Cardiac fibroblast (primary cell): ENCODE measurements at places on chromosomes 1 and 21.

DNA sequence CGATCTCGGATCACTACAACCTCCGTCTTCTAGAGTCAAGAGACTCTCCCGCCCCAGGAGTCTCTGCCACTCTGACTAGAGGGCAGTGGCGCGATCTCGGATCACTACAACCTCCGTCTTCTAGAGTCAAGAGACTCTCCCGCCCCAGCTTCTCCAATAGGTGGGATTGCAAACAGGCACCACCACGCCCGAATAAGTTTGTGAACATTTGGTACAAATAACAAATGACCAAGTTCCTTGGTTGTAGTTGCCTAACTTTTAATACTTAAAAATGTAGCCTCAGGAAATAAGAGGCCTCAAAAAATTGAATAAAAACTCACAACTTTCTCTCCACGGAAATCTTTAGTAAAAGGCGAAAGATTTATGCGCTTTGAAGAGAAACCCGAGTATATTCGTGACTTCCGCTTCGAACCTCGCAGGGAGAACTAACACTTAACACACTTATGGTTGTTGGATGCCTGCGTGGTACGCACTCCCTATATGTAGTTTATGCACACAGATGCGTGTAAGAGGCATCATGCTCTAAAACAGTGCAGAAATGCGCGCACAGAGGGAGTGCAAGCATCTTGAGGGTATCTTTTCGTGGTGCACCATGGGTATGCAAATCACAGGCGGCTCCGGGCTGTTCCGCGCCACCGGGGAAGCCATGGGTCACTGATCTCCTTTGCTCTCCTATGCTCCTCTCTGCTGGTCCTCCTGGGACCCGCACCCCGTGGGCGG, 11.4 kb downstream of the BTBD19 start:
- peak; percentile 94 for DNase-seq

GRCh38 chr1:227317523-227318015, 723 bp downstream of the CDC42BPA start:
- peak; percentile 68 for DNase-seq

DNA sequence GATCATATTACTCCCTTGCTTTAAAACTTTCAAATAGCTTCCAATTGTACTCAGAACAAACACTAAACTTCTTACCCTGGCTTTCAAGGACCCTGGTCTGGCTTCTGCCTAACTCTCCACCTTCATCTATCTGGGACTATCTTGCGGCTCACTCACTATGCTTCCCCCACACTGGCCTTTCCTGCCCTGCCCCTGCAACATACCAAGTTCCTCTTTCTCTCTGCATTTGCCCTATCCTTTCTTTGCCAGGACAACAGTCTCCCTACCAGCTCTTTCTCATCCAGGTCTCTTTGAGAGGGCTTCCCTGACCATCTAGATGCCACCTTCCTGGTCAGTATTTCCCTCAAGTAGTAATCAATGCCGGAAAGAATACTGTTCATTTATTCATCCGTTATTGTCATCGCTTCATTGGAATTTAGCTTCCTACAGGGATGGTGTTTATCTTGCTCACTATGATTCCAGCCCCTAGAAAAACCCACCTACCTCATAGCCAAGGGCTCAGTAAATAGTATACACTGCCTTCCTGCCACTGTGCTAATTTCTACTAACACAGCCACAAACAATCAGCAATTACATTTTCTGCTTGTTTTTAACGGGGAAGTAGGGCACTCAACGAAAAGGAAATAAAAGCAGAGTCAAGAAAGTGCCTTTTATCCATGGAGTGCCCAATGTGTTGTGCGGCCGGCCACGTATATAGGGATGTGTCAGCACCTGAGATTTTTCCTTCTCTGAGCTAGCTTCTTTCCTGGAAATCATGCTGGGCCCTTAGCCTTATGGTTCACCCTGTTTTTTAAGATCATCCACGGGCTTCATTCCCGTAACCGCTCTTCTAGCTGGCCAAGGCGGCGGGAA, 521 bp upstream of the CDC7 start:
- DNase-seq: no peak

GRCh38 chr1:204338360-204338759, 21.4 kb downstream of the PLEKHA6 start:
- peak; percentile 32 for DNase-seq

DNA sequence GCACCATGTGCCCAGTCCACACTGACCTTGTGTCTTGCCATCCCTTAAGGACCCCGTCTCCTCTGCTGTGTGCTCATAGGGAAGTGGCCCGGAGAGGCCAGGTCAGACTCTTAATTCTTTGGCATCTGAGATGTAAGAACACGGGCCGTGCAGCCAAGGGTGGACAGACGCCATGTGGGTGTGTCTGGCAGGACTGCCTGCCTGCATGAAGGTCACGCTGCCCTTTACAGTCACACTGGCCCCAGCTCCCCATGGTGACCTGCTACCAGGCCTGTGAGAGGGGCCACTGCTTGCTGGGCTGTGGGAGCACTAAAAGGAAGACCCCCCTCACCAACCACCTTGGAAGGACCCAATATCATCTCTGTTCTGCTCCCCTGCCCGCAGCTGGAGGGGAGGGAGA, 17.7 kb downstream of the DHRS3 start:
- no peak for DNase-seq

DNA sequence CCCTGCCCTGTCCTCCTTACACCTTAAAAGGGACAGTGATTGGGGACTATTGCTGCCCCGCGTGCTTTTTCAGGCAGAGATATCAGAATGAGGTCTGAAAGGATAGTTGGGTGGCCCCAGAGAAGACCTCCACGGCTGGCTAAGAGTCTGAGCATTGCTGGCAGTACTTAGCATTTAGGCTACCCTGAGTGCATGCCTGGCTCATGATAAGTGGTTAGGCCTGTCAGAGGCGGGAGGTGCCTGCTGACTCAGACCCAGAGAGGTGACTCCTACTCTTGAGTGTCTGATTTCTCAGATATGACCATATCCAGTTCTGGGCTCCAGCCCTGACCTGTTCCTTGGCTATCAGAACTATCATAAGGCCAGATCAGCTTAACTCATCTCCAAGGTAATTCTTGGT, 213.7 kb downstream of the PBX1 start:
- DNase-seq: peak; percentile 81

DNA sequence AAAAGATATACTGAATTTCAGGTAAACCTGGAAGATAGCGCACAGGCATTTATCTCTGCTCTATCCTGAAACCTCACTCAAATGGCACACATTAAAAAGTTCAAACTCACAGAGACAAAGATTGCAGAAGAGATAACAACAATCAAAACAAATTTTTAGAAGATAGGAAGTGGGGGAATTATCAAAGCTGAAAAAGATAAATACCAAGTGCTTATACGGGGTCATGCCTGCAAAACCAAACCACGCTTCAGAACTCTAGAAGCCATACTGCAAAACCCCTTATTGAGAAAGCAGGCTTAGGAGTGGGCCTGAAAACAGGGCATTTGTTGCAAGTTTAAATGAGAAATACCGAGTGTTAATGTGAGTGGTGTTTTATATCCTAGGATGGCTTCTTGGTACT, 76.8 kb downstream of the BARHL2 start:
- DNase-seq: no peak

- DNase-seq: no peak
Observed at GRCh38 chr1:11984576-11984975, 4.3 kb downstream of the MFN2 start.

DNA sequence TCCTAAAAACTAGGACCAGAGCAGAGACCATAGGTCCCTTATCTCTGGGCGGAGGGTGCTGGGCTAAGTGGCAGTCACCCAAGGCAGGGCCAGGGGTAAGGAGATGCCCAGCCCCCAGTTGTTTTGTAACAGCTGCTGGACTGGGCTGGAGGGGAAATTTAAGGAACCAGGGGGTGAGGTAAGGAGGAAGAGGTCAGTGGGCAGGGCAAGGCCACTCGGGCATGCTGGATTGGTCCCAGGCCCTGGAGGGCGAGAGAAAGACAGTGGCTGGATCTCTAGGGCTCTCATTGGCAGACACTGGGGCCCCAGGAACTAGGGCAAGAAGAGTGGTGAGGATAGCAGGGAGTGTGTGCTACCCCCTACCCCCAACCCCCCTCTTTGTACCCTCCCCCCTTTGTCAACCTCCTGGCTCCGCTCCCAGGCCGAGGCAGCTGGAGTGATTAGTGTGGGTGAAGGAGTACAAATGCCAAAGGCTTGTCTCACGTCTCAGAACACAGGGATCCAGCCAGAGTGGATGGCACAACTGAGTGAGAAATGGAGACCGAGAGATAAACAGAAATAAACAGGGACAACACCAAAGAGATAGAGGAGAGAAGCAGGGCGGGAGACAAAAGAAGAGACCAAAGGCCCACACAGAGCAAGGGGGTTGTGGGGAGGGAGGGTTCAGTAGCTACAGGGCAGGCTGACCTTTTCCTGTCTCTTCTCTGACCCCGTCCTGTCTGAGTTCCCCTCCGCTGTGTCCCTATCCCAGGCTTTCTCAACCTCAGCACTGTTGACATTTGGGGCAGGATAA, 20.5 kb upstream of the THRAP3 start:
- DNase-seq: peak; percentile 90

DNA sequence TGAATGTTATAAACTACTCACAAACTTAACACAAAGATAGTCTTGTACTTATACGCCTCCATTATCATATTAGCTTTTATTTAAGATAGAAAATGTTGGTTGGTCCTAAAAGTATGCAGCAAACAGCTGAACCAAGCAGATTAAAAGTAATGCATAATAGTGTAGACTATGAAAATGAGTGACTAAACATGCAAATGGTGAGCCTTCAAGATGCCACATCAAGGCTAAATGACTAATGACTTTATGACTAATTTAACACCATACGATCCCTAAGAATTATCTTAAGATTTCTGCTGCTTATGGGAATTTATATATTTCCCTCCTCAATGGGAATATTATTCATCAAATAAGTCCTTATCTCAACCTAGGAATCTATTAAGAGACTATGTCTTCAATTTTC, 4.6 kb downstream of the GPATCH2 start:
- DNase-seq: no peak

DNA sequence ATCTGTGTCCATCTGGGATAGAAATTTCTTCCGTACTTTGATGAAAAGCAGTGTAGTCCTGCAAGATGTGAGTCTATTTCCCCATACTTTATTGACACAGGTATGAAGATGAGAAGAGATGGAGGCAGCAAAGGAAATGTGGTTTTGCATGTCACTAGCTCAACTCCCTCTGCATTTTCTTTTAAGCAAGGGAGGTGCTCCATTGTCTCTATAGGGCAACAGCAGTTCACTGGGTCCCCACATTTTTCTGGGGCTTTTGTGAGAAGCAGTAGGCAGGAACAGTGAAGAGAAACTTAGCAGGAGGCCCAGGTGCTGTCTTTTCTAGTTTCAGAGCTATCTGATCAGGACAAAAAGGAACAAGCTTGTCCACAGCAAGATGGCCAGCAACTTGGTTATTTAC, 37.1 kb downstream of the C21orf91 start:
- DNase-seq: no peak

- no peak for DNase-seq
Observed at GRCh38 chr1:97947695-97948094, 26.9 kb upstream of the DPYD start.

DNA sequence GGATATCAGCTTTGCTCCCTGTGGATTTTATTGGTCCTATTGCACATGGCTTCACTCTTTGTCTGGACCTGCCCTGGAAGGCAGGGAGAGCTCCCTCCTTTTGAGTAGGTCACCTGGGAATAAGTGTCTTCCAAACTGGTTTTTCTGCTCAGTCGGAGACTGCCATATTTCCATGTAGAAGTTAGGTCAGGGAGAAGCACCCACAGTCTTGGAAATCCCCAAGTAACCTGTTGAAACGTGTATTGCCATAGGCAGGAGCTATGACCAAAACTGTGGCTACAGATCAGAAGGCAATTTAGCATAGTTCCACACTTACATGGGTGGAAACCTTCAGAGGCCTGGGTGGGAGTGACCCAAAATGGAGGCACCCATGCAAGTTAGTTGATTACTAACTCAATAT, 3.5 kb upstream of the GNG12 start:
- no peak for DNase-seq

GRCh38 chr1:93967306-93967705, 58.1 kb upstream of the GCLM start:
- DNase-seq: no peak

GRCh38 chr21:30227633-30228404, 11.9 kb upstream of the CLDN8 start:
- peak; percentile 97 for DNase-seq

- no peak for DNase-seq
Observed at GRCh38 chr1:40838045-40838979, 23.9 kb downstream of the CITED4 start.

DNA sequence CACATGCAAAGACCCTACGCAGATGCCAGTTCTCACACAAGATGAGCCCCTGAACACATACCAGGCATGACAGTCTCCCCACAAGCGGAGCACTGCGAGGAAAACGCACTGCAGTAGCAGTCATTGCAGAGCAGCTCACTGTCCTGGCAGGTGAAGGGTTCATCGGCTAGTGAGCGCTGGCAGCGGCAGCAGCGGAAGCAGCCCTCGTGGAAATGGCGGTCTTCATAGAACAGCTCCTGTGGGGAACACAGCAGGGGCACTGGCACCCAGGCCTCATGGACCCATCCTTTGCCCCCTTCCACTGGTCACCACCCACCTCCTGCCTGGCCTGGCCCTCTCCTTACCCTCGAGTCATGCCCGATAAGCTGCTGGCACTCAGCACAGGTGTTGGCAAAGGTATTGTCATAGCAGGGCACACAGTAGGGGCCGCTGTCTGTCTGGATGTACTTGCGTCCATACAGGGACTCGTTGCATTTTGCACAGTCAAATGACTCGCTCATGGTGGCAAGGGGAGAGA, 6.3 kb downstream of the FHL3 start:
- no peak for DNase-seq

DNA sequence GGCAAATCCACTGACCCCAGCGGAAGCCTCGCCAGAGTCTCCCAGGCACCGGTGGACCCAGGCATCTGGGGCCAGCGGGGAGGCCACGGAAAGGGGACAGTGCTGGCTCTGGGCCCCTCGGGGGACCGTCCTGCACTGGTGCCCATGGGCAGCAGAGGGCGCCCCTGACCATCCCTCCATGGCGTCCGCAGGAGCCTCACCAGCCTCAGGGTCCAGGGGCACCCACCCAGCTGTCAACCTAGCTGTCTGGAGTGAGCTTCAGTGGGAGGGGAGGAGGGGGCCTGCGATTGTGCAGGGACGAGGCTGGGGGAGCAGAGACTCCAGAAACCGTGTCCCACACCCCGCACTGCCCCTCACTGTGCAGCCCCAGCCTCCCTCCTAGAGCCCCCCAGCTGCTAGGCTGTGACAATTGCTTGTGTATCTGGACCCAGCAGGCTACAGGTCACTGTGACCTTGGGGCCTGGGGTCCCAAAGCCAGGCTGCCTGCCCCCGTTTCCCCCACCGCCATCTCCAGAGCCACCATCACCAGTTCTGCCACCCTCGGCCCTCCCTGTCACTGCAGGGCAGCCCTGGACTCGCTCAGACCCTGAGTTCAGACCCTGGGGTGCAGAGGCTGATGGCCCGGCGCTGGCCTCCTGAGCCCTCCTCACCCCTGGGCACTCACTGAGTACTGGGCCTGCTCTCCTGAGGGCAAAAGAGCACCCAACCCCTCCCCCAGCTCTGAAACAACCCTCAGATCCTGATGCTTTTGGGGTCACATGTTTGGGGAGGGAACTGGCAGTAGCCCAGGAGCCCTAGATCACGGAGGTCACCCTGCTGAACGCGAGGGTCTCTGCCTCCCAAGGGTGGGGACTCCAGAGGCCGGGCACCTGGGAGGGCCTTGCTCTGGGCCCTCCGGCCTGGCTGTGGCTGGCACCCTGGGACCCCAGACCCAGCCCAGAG, 10.6 kb upstream of the COL6A1 start:
- DNase-seq: peak; percentile 53
